ENCODE measurements at places on chromosomes 13 and 19.

DNA sequence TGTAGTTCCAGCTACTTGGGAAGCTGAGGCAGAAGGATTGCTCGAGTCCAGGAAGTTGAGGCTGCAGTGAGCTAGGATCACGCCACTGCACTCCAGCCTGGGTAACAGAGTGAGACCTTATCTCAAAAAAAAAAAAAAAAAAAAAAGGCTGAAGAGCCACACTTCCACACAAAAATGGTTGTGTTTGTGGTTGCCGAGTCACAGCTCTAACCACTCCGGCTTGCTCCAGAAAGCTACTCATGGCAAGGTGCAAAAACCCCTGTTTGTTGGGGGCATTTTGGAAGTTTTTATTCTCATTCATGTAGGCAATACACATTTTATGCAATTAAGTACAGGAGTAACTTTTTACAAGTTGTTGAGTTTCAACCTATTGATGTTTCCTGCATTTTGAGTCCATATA lies 93.5 kb downstream of the INSR start:
- no peak for DNase-seq

DNA sequence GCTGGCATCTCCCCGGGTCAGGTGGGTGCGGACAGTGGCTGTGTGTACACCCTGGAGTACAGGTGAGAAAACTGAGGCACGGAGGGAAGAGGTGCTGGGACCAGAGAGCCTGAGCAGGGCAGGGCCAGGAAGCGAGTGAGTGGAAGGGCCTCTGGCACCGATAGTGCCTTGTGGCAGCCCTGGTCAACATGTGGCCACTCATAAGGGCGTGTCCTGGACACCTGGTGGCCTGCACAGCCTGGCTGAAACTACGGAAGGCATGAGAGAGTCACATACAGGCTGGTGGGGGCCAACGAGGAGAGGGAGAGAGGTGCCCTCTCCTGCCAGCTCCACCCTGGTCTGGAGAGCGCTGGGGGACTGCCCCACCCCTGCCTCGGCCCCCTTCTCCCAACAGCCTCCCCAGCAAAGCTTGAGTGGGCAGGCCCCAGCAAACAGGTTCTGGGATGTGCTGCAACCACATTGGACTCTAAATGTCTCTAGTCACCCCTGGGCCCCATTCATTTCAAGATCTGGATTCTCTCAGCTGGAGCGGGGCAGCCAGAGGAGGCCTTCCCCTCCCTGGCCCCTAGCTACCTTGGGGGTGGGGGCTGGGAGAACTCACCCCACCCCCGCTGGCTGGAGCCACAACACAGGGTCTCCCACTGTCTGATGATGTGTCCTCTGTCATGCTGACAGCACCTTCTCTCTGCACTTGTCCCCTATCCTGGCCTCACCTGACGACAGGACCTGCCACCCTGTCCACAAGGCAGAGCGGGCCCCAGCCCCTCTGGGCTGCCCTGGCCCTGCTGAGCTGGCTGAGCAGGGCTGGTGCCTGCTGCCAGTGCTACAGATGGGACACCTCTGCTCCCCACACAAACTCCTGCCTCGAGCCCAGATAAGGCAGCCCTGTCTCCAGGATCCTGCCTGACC lies 5.8 kb downstream of the CBARP start:
- DNase-seq: peak; percentile 89

DNA sequence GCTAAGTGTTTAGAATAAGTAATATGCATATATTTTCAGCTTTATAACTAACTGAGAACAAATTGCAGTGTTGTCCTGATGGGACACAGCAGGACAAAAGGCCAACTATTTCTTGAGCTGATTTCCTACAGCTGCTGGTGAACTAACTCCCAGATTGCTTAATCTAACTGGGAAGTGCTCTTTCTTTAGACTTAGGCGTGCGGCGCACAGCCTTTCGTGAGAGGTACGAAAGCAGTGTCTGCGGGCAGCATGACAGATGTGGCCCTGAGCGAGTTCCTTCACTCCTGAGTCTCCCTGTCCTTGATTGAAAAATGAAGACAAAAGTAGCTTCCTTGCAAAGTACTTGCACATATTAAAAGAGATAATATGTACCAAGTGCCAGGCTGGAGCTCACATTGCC lies 47.3 kb upstream of the NPAS1 start:
- DNase-seq: no peak

GRCh38 chr13:85434927-85435326 lies 364.3 kb downstream of the SLITRK6 start:
- no peak for DNase-seq

- peak; percentile 11 for DNase-seq
Measured at GRCh38 chr13:30618930-30619279, 1.2 kb downstream of the USPL1 start.

- DNase-seq: no peak
Measured at GRCh38 chr13:46522748-46523030, 30.3 kb upstream of the LRCH1 start.

DNA sequence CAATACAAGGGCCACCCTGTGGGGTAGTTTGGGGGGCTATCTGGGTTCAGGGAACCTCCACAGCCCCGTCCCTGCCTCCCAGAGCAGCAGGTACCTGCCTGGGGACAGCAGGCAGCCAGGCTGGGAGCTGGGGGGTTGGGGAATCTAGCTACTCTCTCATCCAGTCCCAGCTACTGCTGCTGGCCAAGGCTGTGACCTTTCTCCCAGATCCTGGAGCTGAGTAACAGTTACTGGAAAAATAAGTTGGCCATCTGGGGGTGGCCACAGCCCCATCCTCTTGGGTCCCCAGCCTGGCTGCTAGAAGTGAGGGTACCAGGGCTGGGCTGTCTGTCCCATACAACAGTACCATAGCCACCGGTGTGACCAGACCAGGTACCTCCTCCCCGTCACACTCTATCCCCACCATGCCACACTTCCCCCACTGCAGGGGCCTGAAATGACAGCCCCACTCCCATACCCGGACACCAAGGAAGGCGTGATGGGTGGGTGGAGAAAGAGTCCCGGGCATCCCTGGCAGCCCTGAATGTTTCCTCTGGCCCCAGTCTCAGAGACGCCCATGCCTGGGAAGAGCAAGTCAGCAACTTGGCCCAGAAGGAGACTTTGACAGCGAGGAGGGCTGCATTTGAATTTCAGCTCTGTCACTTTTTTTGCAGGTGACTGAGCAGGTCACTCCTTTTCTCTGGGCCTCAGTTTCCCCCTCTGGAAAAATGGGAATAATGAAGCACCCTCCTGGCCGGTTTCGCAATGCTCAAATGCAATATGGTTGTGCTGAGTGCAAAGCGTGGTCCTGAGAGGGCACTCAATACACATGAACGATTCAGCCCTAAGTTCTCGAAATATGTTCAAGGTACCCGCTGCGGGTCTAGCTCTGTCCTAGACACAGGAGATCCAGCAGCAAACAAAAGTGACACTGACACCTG lies 30.7 kb upstream of the NFIC start:
- DNase-seq: no peak

DNA sequence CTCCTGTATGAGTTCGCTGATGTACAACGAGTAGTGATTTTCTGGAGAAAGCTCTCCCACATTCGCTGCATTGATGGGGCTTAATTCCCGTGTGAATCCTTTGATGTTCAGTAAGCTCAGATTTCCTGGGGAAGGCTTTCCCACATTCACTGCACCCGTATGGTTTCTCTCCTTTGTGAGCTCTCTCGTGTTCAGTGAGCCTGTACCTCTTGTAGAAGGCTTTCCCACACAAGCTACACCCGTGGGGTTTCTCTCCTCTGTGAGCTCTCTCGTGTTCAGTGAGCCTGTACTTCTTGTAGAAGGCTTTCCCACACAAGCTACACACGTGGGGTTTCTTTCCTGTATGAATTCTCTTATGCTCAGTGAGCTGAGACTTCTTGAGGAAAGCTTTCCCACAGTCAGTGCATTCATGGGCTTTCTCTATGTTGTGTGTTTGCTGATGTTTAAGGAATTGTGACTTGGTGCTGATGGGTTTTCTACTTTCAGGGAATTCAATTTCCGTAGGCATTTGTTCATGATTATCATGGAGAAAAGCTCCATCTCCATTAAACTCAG lies 3.5 kb upstream of the ZNF577 start:
- no peak for DNase-seq

DNA sequence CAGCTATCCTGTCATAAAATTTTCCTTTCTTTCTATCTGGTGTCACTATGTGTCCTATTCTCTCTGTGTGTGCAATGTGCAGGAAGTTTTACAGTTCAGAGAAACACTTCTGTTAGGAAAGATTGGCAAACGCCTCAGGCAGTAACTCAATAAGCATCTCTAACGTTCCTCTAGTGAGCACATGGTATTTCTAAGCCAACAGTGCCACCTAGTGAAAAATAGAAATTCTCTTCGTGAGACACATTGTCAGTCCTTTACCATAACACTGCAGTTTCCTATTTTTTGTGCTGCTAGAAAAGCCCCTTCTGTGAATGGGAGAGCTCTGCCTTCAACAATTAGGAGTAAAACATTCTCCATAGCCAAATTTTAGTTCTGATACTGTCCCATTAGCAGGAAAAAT lies 50.7 kb downstream of the ZNF723 start:
- DNase-seq: peak; percentile 17
